ENCODE measurements at places on chromosomes 12 and 14. TPM values are rescaled to one million over a fixed set of nuclear protein-coding genes. Genes with fewer than 3 reads are reported as not detected.

- DNase-seq = peak; percentile 100
Observed at GRCh38 chr12:15629108-15629507, 160.1 kb downstream of the EPS8 start.

- DNase-seq = no peak
Observed at GRCh38 chr12:122327494-122328385, 61.4 kb upstream of the VPS33A start.

The EXOC3L4 gene
- under 0.01 TPM for total RNA-seq

GRCh38 chr12:8080120-8080519 is 2.0 kb upstream of the NECAP1 start:
- no peak for DNase-seq

- DNase-seq = peak; percentile 82
Observed at GRCh38 chr12:49930515-49931288, 19.8 kb upstream of the AQP2 start.

GRCh38 chr14:47935332-47935731 is 259.9 kb upstream of the MDGA2 start:
- no peak for DNase-seq

DNA sequence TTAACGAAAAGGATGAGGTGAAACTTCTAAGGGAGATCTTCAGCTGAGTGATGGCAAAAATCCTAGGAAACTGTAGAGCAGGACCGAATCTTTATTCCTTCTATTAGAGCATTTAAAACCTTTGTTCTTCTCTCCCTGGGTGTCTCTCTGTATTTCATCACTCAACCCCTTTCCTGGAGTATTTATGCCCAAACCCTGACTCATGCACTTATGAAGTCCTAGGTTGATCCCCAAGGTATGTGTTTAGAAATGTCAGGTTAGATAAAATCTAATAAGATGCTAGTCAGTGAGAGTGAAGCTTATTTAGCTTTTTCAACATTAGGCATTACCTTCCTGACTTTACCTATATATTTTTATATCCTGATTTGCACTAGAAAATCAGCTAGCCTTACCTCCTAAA is 239.8 kb upstream of the NPAS3 start:
- DNase-seq = peak; percentile 18

DNA sequence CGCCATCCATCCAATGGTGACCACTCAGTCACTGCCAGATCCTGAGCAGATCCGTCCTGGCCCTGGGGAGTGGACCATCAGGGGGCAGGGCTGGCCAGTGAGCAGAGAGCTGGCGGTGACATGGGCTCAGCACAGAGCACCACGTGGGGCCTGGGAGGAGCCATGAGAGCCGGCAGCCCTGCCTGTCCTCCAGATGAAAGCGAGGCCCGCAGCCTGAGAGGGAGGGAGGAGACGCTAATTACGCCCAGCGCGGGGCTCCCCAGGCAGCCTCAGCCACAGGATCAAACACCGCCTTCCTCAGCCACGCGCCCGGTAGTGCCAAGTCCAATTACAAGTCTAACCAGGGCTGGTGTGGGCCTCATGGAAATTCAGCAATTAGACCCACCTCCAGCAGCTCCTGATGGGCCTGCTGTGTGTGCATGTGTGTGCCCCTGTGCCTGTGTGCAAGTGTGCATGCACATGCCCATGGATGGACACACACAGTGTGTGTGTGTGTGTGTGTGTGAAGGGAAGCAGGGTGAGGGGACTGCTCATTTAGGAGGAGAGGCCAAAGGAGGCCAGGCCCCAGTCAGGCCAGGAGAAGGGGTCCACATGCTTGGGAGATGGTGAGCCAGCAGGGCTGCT is 68.0 kb downstream of the KIF26A start:
- DNase-seq = no peak

The NTN4 gene
- 51.9 TPM for total RNA-seq

- peak; percentile 67 for DNase-seq
Observed at GRCh38 chr12:24754690-24755638, 193.9 kb downstream of the BCAT1 start.
